NCI-H2081 (cell line): ENCODE measurements at places on chromosomes 11 and 22.

- DNase-seq, result no peak
Measured at GRCh38 chr11:67178421-67178820, 59.4 kb downstream of the KDM2A start.

GRCh38 chr11:16310943-16311342 lies 45.4 kb downstream of the SOX6 start:
- DNase-seq, result no peak

DNA sequence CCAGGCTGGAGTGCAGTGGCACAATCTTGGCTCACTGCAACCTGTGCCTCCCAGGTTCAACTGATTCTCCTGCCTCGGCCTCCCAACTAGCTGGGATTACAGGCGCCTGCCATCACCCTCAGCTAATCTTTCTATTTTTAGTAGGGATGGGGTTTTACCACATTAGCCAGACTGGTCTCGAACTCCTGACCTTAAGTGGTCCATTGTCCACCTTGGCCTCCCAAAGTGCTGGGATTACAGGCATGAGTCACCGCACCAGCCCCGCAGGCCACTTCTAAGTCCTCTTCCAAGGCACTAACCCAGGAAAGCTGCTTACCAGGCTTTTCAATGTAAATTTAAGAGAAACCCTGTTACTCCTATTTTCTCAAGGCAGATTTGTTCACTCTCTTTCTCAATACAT lies 50.4 kb downstream of the DENND5A start:
- no peak for DNase-seq

GRCh38 chr11:45475173-45475572 lies 189.0 kb upstream of the SYT13 start:
- no peak for DNase-seq

DNA sequence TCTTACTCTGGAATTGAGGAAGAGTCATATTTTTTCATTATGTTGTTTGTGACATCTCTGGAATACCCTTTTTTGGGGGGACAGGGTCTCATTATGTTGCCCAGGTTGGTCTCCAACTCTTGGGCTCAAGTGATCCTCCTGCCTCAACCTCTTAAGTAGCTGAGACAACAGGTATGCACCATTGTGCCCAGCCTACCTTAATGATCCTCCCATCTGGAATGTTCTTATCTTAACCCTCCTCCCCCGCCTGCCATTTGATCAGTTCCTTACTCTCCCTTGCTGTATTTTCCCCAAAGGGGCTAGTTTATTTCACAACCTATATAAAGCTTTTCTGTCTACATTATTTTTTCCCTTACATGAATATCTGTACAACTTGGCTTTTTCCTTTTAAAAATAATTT lies 594.7 kb downstream of the METTL15 start:
- no peak for DNase-seq

DNA sequence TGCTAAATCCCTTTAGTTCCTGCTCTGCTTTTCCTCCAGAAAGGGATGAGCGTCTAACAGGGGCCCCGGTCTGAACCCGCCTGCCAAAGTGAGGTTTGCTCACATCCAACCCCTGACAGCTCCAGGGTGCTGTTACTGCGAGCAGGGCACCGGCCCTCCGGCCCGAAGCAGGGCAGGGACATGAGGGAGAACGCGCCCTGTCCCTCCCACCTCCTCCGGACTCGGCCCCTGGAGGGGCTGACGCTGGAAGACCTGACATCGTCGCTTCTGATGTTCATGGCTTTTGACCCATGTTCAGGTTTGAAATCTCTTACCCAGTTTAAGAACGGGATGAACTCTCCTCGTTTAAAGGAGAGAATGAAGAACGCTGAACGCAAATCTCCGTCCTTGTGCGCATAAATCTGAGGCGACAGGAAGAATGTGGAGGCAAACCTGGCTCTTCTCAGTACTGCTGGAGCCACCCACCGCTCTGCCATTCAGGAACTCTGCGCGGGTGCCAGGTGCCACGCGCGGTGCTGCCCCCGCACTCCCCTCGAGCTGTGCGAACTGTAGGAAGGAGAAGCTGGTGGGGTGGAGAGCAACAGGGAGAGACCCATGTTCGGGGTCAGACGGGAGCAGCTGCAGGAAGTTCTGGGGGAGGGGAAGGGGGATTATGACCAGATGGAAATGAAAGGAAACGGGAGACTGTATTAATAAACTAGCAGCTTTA lies 826 bp upstream of the EEF1G start:
- peak; percentile 18 for DNase-seq

DNA sequence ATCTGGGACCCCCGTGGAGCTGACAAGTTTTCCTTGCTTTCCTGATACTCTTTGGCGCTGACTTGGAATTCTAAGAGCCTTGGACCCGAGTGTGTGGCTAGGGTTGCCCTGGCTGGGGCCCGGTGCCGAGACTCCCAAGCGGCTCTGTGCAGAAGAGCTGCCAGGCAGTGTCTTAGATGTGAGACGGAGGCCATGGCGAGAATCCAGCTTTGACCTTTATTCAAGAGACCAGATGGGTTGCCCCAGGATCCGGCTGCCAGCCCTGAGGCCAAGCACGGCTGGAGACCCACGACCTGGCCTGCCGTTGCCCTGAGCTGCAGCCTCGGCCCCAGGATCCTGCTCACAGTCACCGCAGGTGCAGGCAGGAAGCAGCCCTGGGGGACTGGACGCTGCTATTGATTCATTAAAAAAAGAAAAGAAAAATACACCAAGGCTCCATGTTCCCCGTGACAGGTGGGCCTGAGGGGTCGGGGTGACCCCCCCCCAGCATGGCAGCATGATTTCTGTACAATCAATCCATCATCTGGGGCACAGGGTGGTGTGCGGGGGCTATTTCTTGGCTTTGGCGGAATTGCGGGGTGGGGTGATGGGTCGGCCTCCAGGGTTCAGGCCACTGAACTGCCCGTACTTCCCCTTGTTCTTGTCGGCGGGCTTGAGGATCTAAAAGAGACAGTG lies 3.5 kb downstream of the PPP1CA start:
- no peak for DNase-seq

GRCh38 chr11:96145163-96145585 lies 197.8 kb downstream of the MAML2 start:
- no peak for DNase-seq

DNA sequence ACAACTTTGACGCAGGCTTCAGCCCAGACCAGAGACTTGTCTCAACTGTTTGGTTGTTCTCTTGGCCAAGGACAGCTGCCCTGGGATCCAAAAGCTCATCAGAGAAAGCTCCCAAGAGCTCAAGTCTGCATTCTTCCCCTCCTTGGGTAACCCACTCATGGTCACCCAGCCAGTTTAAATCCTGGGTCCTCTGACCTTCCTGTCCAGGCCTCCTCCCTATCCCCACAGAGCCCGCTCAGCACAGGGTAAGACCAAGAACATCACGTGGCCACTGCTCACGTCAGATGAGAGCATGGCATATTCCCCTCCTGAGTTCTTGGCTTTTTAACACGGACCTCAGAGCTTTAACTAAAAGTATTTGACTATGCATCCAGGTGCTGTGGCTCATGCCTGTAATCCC lies 25.8 kb downstream of the TSKU start:
- DNase-seq, result no peak

DNA sequence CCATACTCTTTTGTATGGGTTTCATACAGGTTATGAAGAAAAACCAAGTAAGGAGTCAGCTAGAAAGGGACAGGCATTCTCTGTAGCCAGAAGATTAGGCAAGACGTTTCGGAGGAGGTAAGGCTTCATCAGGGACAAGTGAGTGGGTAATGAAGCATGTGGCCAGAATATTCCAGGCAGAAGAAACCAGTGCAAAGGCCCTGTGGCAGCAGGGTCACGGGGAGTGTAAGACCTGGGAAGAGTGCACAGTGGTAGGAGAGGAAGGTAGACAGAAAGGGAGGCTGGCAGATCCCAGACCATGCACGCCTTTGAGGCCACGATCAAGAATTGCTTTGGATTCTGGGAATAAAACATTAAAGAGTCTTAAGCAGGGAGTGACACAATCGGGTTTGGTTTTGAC lies 177.6 kb downstream of the MIAT start:
- DNase-seq, result no peak

DNA sequence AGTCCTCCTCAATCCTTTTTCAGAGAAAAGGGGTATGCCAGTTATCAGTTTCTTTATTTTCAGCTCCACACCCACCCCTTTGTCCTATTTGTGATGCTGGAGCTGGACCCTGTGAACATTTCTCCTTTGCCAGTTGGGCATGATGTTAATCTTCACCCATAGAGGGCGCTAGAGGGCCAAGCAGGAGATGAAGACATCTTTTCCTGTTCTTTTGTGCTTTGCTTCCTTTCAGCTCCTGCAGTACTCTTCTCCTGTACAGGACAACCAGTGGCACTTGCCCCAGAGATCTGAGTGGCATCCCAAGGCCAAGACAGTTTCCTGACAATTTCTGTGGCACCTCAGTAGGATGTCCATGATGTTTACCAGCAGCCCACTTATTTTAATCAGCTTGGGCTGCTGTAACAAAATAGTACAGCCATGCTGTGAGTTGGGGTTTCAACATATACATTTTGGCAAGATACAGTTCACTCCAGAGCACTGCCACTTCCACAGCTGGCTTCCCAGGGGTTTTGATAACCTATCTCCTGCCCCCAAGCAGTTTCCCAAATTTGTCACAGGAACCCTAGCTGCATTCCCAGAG lies 4.6 kb downstream of the SAA2 start:
- peak; percentile 49 for DNase-seq

- DNase-seq, result no peak
Measured at GRCh38 chr11:84310268-84310667, 1024.1 kb upstream of the CCDC90B start.

- no peak for DNase-seq
Measured at GRCh38 chr11:117849781-117850414, 25.4 kb upstream of the FXYD2 start.

- no peak for DNase-seq
Measured at GRCh38 chr11:15616130-15617105, 501.7 kb downstream of the INSC start.

DNA sequence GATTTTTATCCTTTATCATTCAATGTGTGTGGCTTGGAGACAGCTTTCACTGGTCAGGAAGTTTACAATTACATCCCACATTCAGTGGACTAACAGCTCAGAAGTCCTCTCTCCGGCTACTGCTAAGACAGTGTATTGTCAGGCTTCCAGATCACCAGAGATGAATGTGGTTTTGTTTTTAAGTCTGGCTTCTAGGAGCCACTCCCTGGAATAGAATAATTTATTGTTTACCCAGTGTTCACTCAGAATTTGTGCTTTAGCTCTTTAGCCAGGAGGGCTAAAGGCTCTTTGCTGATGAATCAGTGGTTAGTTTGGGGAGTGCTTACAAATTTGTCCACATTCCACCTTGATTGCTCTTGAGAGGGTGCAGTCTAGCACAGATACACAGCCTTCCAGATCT lies 26.5 kb downstream of the TRIM77 start:
- DNase-seq, result no peak

- peak; percentile 52 for DNase-seq
Measured at GRCh38 chr11:113192121-113192925, 122.1 kb upstream of the TTC12 start.

- DNase-seq, result no peak
Measured at GRCh38 chr11:57649826-57650738, at the start of gene YPEL4. Gene YPEL4 (minus strand): TSS chr11:57649912. CDS start chr11:57647107, 2,805 bp downstream.

- DNase-seq, result no peak
Measured at GRCh38 chr11:71992136-71992730, 6.5 kb upstream of the IL18BP start.

DNA sequence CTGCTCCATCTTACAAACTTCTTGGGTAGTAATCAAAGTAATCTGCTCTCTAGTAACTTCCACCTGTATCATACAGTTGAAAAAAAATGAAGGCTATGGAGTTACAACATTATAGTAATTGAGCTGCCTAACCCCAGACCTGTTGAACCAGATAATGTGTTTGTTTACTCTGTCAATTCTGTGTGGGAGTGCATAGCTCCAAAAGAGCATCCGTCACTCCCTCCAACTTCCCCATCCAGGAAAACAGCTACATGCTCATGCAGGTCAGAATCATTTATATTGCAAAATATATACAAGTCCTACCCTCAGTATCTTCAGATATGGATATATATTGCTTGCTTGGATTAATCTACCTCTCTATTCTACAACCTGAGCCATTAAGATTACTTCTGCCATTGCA lies 244.0 kb upstream of the ANO5 start:
- DNase-seq, result no peak

DNA sequence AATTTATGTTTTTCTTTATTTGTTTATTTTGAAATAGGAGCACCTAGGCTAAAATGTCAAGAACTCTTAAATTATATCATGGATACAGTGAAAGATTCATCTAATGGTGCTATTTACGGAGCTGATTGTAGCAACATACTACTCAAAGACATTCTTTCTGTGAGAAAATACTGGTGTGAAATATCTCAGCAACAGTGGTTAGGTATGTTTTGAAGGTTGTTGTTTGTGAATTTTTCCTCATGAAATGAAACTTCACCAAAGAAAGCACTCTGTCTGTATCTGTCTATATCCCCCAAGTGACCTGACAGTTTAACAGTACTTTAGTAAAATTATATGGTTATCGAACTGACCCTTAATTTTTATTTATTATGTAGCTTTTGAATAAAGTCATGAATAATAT lies 12.8 kb downstream of the ATM start:
- DNase-seq, result no peak

GRCh38 chr11:16299390-16299789 lies 57.0 kb downstream of the SOX6 start:
- no peak for DNase-seq
